Stimulated activated CD8-positive, alpha-beta memory T cell treated with anti-CD3 and anti-CD28 coated beads, Interleukin-4, amount 100 ng/mL, for 4 hours (primary cell): ENCODE measurements at places on chromosomes 1 and 21.

DNA sequence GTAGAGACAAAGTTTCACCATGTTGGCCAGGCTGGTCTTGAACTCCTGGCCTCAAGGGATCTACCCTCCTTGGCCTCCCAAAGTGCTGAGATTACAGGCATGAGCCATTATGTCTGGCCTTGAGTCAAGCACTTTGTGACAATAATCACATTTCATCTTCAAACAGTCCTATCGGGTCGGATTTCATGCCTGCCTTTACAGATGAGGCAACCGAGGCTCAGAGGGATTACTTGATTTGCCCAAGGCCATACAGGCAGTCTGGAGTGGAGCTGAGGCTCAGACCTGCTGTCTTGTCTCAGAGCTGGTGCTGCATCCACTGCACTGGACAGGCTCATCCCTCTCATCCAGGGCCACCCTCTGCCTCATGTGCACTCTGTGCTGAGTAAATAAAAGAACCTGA lies 26.6 kb downstream of the FAM151A start:
- DNase-seq, result no peak

GRCh38 chr1:15616373-15617172 lies 685 bp upstream of the DDI2 start:
- DNase-seq, result no peak

DNA sequence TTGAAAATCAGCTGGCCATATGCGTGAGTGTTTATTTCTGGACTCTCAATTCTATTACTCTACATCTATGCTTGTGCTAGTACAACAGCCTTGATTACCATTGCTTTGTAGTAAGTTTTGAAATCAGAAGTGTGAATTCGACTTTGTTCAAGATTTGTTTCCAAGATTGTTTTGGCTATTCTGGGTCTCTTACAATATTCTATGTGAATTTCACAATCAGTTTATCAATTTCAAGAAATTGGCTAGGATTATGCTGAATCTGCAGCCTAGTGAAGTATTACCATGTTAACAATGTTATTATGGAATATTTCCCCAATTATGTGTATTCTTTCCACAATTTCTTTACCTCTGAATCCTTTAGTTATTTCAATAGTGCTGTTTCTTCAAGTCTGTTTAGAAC lies 19.5 kb downstream of the SFPQ start:
- DNase-seq, result no peak

- no peak for DNase-seq
Observed at GRCh38 chr1:169890761-169891538, 2.7 kb downstream of the SCYL3 start.

DNA sequence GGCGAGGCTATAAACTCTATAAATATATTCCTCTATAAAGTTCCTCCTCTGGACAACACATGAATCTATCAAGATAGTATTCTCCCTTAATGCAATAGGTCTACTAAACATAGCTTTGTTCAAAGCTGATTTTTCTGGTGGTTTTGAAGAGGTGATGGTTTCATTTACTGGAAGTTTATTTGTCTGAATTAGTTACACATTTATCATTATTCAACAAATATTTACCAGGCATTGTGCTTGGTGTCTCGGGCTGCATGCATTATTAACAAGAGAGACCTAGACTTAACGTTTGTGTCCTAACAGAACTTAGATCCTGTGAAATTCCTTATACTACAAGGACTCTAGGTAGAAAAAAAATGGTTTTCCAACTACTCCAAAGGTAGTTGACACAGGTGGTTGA lies 511.4 kb upstream of the B3GALT2 start:
- no peak for DNase-seq

- no peak for DNase-seq
Observed at GRCh38 chr1:108502624-108503023, 52.5 kb downstream of the NBPF6 start.

- no peak for DNase-seq
Observed at GRCh38 chr1:25361901-25362300, 23.8 kb downstream of the TMEM50A start.

- DNase-seq, result no peak
Observed at GRCh38 chr1:205812271-205812877, 624 bp downstream of the SLC41A1 start.

GRCh38 chr21:41957991-41958766 lies 4.4 kb upstream of the C2CD2 start:
- no peak for DNase-seq

DNA sequence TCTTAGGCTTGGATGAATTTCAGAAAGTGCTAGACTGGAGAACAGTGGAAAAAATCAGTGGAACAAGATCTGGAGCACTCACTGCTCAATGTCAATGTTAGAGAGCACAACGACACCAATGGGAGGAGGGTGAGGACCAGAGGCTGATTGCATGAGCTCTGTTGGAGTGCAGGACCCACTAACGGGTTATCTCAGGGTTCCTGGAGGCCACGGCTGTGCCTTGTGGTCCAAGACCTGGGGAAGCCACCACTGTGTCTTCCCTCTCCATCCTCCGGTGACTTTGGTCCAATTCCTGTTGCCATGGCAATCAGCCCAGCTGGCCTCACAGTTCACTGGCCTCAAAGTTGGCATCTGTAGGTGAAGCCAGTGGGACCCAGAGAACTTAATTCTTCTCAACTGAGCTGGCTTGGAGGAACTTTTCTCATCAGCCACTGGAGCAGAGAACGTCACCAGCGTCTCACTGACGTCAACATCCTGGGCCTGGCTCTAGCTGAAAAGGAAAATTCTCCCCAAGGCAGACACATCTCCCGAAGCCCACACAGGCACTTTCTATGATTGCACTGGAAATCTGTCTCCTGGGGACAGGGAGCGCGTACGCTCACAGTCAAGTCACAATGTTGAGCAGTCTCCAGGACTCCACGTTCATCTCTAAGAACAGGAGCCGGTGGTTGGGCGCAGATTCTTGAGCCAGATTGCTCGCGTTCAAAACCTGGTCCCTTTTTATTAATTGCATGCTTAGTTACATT lies 21.9 kb upstream of the GPR157 start:
- no peak for DNase-seq

DNA sequence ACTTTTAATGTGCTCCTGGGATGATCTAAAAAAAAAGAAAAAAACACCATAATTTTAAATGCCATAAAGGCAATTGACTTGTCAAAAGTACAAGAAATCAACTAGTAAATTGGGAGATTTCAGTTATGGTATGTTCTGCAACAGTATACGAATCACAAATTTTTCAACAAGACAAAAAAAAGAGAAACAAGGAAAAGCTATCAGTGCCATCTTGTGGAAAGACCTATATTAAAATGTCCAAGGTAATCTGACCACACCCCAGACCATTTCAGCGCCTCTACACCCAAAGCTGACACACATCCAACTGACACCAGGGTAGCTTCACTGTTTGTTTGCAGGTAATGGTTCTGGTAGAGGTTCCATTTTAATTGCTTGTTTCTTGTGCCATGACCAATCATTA lies 5.0 kb upstream of the DUSP23 start:
- no peak for DNase-seq

GRCh38 chr1:29772584-29773100 lies 536.3 kb downstream of the PTPRU start:
- no peak for DNase-seq

DNA sequence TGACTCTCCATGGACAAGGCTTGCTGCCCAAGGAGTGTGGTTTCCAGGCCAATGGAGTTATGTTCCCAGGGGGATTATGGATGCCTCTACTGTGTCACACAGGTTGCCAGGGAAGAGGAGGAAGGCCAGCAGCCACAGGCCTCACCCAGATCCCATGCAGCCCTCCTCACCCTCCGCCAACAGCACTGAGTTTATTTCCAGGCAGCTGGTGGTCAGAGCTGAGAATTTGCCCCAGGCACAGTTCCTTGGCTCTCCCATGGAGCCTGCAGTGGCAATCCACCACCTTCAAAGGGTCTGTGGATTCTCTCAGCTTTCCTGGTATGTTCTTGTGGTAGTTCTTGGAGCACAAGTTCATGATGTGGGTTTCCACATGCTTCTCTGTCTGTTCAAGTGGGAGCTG lies 79.2 kb downstream of the NTNG1 start:
- no peak for DNase-seq
